ENCODE measurements at places on chromosomes 5 and 9. TPM values are rescaled to one million over a fixed set of nuclear protein-coding genes. Genes with fewer than 3 reads are reported as not detected.

PDCD1LG2 gene
- total RNA-seq = 4.2 TPM

DNA sequence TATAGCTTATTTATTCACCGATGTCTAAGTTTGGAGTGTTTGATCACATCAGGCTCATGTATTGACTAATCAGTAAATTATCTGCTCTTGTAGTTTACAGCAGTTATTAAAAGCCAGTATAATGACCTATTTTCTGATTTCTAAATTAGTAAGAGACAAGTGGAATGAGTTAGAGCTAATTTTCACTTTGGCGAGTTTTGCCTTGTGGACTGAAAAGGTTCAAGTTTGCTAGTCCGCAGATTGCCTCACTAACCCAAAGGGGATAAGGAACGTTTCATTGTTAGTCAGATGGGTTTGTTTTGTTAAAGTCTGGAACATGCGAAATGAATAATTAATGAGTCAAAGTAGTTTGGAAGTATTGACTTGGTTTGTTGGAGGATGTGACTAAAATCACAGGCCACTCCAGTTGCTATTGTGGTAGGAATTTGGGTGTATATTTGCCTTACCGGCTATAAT is 40.1 kb downstream of the SMARCA2 start:
- no peak for DNase-seq

SCGB3A2 gene
- 108 TPM for total RNA-seq

SMIM15 gene
- 53.3 TPM for total RNA-seq

IL7R gene
- total RNA-seq = 101 TPM

PDE6A gene
- total RNA-seq = not detected

Data from left lung (tissue), 14 donors.